ENCODE measurements at places on chromosomes 13 and 19.

- DNase-seq, result no peak
Observed at GRCh38 chr19:52724701-52725514, 9.9 kb downstream of the ZNF611 start.

DNA sequence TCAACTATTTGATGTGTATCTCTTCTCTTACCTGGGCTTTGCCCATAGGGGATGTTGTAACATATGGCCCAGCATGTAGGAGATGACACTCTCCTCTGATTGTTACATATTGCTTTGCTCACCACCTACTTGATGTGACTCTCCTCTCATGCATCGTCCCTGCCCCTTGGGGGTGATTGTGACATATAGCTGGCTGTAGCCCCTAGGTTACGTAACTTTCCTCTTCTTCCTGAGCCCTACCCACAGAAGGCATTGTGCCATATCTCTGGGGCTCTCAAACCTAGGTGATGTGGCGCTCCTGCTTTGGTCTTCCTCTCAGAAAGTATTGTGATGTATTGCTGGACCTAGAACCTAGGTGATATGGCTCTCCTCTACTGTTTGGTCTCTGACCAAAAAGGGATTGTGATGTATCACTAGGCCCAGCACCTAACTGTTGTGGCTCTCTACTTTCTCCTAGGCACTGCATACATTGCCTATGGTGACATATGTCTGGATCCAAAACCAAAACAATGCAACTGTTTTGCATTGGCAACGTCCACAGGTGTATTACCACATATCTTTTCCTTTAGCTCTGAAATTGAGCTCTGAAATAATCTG is 71.9 kb upstream of the ZNF724 start:
- no peak for DNase-seq

GRCh38 chr13:44107357-44108121 is 227.8 kb downstream of the LACC1 start:
- no peak for DNase-seq

DNA sequence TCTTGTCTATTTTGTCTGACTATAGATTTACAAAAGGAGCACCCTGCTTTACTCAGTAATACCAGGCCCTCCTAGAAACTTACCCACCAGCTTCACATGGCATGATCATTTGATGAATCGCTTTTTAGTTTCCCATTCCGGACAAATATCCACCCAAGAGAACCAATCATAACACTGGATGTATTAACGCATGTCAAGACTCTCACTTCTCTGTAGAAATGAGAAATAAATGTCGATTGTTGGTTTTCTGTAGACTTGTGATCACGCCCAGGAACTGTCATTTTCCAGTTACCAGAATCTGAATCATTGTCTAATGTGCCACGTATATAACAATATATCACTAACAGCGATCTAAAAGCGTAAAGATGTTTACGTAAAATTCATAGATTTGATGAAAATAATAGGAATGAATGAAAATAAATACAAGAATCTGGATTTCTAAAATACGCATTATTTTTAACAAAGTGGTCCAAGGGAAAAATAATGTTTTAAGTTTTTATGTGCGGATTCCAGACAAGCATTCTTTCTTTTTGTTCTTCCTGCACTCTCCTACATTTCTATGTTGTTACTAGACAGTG is 14.0 kb downstream of the CDX2 start:
- DNase-seq, result no peak

DNA sequence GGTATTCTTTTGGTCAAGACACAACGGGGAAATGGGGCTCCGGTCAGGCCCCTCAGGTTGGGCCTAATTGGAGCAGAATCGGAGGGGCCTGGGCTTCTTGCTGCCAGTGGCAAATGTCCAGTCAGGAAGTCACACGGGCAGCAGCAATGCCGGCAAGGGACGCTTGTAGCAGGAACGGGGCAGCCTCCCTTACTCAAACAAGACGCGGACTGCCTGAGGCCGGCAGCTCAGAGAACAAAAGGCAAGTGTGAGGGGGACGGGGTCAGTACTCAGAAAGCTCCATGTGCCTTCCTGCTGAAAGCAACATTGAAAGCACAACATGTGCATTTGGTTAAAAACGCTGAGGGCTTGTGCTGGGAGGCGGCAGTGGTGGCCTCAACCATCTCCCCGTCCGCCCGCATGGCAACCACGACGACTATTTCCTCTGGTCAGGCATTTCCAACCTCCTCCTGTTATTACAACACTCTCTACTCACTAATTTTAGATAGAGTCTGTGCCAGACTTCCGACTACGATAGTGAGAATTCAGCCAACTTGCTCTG is 20.5 kb upstream of the RASA3 start:
- DNase-seq, result no peak

DNA sequence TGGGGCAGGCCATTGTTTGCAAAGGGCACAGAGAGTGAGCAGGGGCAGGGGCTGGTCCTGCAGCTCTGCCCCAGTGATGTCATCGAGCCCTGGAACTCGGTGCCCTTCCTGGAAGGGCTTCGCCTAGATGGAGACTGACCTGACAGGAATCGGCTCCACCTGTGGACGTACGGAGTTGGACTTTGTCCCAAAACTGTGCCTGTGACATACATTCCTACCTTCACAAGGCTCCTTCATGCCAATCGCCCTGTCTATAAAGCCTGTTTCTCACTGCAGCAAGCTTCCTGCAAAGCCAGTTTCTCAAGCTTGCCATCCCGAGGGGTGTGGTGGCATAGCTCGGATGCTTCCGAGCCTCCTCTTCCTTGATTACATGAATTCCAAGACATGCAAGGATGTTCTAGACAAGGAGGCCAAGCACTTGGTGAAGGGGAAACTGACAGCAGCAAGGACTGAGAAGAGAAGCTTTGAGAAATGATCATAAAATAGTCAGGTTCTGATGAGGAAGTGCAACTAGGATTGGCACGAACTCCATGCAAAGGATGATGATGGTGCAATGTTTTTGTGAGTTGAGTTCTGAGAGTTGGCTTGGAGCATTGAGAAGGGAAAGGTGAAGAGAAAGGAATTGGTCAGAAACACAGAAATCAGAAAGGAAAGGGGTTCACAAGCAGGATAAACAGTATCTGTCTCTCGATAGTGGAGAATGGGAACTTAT is 73.6 kb upstream of the STK24 start:
- DNase-seq, result no peak

DNA sequence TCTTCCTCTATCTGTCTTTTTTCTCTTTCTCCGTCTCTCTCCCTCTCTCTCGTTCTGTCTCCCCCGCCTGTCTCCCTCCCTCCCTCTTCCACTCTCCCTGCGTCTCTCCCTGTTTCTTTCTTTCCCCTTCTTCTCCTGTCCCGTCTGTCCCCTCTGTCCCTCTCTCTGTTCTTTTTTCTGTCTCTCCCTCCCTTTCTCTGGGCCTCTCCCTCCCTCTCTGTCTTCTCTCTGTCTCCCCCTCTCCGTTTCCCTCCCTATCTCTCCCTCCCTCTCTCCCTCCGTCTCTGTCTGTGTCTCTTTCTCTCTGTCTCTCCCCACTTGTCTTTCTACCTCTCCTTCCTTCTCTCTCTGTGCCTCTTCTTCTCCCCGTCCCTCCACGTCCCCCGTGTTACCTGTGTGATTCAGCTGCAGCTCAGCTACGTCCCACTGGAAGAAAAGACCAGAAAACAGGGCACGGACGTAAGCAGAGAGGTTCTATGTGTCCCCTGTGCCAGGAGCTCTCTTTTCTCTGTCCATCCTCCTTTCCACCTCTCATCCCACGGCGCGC is 1.2 kb downstream of the CD70 start:
- DNase-seq, result no peak

DNA sequence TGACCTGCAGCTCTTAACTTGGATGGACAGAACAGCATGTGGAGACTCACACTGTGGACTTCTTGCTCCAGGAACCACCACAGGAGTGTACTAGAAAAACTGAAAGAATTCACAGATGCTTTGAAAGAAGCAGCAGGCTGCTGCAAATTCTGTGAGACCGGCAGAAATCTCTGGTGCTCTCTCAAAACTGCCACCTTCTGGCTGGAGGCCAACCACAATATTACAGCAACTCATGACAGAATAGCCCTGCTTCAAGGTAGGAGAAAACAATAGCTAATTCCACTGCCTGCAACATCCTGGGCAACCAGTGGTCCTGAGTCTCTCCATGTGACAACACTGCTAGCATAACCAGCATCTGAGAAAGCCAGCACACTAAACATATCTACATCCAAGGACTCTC is 26.9 kb downstream of the CDK8 start:
- no peak for DNase-seq

- no peak for DNase-seq
Observed at GRCh38 chr19:46723023-46723461, 6.1 kb upstream of the PRKD2 start.

Measured in right forelimb (tissue), 1 donor.